ENCODE measurements at places on chromosomes 3 and 15.

DNA sequence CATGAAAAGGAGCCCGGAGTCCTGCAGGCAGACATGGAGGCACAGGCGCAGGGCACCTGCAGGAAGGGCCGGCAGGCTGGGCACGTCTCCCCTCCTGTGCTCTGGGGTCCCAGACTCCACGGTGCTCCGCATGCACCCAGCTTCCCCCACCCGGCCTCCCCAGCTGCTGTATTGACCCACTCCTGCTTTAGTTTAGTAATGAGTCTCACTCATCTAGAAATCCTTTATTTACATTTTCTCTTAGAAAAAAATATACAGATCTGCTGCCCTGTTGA, 8.5 kb downstream of the MESP2 start:
- no peak for DNase-seq

GRCh38 chr3:170725285-170725731, 139.4 kb upstream of the SLC7A14 start:
- no peak for DNase-seq

- no peak for DNase-seq
Observed at GRCh38 chr3:189786479-189787064, 155.4 kb downstream of the TP63 start.

DNA sequence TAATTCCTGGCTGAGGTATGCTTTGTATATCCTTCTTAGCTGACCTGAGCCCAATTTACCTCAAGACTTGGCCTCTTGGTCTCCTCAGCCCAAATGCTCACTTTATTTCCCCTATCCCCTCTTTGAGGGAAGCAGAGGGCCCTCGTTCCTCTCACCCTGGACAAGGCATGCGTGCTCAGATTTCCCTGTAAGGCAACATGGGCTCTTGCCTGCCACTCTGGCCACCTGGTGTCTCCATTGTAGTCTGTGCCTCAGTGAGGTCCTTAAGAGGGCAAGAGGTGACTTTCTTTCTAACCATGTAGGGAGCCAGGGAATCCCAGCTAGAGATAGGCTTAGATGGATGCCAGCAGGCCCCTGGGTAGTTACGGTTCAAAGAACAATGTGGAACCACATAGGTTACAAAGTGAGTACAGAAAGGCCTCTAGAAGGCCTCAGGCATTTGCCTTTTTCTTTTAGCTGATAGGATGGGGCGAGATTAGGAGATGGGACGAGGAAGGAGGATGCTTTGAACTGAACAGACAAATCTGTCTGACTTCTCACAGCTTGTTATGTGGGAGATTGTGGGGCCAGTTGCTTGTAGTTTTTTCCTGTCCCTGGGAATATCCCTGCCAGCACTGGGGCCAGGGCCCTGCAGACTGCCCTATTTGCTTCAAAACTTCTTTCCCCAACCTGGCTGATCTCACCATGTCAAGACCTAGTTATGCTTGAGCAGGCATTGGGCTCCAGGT, 1.1 kb upstream of the INTS14 start:
- DNase-seq = no peak

- no peak for DNase-seq
Observed at GRCh38 chr3:197606468-197606867, 50.7 kb upstream of the BDH1 start.

GRCh38 chr3:15290736-15291135, 41.6 kb downstream of the SH3BP5 start:
- DNase-seq = no peak

GRCh38 chr15:77706482-77707244, 74.0 kb upstream of the LINGO1 start:
- no peak for DNase-seq

GRCh38 chr3:9776896-9777693, 7.3 kb upstream of the CAMK1 start:
- DNase-seq = no peak

DNA sequence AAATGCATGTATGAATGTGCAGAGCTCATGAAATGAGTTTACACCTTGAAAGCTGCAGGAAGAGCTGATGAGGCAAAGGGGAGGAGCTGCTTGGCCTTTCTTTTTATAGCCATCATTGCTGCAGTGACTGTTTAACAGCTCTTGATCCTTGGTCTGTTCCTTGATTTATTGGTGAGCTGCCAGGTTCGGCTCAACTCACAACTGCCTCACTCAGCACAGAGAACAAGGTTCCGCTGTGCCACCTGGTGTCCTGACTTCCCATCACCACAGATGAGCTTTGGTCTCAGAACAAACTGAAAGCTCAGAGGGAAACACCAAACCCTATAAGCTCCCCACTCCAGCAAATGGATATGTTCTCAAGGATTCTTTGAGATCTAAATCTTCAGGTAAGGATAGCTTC, 626.1 kb downstream of the MAGI1 start:
- DNase-seq = no peak

GRCh38 chr3:145704020-145704419, 457.0 kb downstream of the PLOD2 start:
- no peak for DNase-seq

- DNase-seq = peak; percentile 41
Observed at GRCh38 chr3:72665701-72666446, 182.4 kb downstream of the SHQ1 start.
